ENCODE measurements at places on chromosomes 13 and 19.

- DNase-seq = no peak
Measured at GRCh38 chr13:104114101-104114500, 1047.9 kb upstream of the SLC10A2 start.

DNA sequence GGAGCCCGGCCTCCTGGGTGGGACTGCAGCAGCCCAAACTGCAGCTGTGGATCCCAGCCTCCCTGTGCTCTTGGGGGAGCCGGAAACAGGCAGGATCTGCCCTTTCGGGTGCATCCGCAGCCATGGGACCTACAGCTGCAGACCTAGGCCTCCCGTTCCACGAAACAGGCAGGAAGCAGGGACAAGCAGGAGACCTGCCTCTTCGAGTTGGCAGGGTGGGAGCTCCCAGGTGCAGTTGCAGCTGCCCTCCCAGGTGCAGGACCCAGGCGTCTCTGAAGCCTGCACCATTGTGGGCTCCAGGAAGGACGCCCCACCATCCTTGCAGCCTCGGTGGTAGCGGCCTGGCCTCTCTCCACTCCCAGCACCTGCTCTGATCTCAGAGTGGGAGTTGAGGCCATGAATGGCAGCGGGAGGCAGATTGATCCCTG lies 189.0 kb upstream of the KLHL1 start:
- no peak for DNase-seq

- DNase-seq = no peak
Measured at GRCh38 chr13:21328836-21329477, 130.1 kb downstream of the ZDHHC20 start.

DNA sequence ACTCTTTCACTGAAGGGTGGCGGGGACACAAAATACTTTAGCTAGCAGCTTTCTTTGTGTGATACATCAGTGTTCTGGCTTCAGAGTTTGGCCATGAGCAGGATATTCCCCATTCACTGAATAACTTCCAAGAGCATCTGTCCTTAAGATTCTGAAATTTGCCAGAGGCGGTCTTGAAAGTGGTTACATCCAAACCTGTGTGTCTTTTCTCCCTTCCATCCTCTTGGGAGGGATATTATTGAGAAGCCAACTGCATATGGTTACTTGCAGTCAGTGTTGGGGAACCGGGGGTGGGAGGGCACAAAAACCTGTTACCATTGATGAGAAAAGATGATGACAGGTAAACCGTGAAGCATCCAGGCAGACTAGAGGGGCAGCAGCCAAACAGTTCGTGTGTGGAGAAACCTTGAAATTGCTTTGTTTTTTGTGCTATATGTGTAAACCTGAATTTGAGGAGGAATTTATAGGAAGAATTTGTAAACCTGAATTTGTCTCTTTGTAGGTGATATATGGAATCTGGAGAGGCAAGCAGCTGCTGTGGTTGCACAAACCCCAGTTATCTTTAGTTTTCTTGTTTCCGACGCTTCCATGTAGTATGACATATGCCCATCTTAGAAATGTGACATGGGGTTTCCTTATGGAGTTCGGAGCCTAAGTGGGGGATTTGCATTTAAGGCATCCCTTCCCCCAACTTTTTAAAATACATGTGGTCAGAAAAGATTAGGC lies 104.8 kb downstream of the WDFY2 start:
- DNase-seq = no peak

DNA sequence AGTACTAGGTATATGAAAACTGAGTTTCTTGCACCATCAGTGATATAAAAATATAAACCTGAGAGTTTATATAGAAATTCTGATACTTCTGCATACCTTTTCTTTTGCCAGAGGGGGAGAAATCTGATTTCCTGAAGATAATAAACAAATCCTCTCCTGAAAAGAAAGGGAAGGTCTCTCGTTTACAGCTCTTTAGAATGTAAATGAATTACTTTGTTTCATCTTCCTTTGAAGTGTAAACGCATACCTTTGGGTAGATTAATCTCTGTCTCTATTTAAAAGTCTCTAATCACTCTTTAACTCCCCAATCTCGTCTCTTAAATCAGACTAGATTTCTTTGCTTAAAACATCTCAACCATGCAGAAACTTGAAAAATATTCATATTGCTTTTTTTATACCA lies 1092.9 kb downstream of the SLITRK5 start:
- DNase-seq = no peak

- no peak for DNase-seq
Measured at GRCh38 chr13:59274958-59275727, 888.6 kb downstream of the DIAPH3 start.

GRCh38 chr13:73167028-73167820 lies 108.4 kb downstream of the KLF5 start:
- DNase-seq = no peak

DNA sequence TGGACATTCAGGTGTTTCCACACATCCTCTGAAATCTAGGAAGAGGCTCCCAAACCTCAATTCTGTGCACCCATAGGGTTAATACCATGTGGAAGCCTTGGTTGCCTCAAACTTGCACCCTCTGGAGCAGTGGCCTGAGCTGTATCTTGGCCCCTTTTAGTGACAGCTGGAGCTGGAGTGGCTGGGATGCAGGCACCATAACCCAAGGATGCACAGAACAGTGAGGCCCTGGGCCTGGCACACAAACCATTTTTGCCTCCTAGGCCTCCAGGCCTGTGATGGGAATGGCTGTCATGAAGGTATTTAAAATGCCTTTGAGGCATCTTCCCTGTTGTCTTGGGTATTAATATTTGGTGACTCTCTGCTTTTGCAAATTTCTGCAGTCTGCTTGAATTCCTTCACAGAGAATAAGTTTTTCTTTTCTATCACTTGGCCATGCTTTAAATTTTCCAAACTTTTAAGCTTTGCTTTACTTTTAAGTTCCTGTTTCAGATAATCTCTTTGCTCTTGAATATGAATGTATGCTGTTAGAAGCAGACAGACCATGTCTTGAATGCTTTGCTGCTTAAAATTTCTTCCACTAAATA lies 1594.5 kb upstream of the PCDH20 start:
- no peak for DNase-seq

- peak; percentile 93 for DNase-seq
Measured at GRCh38 chr19:48513289-48514122, 1.9 kb upstream of the LMTK3 start.

- DNase-seq = no peak
Measured at GRCh38 chr13:79380997-79381396, 25.1 kb downstream of the RBM26 start.

- no peak for DNase-seq
Measured at GRCh38 chr13:111184458-111185401, 69.6 kb downstream of the ARHGEF7 start.

- DNase-seq = no peak
Measured at GRCh38 chr19:21922276-21922675, 86.3 kb upstream of the ZNF43 start.

DNA sequence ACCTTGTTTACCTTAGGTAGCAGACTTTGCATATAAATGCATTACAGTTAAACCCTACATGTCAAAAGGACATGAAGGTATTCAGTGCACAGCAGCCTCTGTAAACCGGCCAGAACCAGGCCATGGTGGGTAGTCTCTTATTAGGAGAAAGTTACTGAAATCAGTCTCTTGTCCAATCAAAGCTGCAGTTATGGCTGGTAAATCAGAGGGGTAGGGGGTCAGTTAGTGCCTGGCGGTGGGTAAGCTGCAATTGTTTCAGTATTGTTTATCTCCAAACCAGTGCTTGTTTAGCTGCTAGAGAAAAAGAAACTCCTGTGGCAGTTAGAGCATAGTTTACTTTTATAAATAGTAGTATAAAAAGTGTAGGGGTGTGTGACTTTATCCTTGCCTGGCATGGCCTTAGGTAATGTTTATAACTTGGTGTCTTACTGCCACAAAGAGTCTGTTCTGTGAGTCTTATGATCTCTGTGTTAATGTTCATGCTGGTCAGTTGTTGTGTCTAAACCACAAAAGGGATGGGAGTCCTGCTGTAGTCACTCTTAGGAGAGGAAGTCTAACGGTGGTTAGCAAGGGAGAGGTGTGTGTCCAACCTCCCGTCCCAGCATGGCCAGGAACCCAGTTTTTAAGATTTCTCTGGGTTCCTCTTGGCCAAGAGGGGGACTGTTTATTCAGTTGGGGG lies 28.0 kb downstream of the CHST8 start:
- no peak for DNase-seq

GRCh38 chr13:34151885-34152284 lies 333.9 kb downstream of the RFC3 start:
- no peak for DNase-seq

DNA sequence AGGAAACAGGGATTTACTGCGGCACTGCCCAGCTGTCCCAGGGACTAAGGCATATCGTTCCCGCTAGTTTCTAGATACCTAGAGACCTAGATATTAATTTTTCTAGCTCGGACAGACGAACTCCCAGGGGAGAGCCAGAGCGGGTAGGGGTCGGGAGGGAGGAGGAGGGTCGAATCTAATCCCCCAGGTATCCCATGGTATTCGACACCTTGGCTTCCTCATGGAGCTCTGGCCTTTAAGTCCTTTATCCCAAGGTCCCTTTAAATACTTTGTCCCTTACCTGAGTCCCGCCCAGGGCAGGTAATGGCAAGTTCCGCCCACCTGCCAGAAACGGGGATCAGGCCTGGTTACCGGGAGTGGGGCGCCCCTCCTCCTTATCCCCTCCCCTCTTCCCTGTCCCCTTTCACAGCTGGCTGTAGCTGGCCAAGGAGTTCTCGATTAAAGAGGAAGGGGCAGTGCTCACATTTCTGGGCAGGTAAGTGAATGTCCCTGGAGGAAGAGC lies at the start of gene PRRG2:
Gene PRRG2 (plus strand): TSS at position 310 of the 502 bp plus-strand sequence. CDS start 1,904 bp downstream, outside the sequence.
- no peak for DNase-seq

GRCh38 chr19:40365613-40366401 lies 17.3 kb downstream of the PLD3 start:
- DNase-seq = peak; percentile 82

DNA sequence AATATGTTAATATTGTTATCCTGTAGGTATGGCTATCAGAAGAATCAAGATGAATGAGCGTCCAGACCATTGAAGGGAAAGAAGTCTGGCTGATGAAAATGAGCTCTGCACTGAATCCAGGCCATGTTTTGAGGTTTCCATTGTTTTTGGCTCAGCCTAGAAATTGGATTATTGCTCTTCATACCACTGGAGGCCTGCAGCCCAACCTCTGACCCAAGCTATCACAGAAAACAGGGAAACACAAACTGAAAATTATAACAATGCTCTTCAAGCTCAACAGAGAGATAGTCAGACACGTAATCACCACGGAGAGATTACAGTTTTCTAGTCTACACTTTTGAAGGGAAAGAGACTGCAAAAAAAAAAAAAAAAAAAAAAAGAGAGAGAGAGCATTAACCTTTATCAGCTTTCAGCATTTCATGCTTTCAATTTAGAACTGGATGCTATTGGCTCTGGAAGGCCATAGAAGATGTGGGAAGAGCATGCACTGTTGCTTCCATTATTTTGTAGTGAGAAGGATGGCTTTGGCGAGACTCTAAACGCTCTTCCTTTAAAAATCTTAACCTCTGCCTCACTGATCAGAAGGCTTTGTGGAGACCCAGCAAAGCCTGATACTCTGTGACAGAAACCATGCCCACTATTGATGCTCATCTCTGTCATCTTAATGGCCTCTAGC lies 10.8 kb downstream of the EDNRB start:
- DNase-seq = no peak

DNA sequence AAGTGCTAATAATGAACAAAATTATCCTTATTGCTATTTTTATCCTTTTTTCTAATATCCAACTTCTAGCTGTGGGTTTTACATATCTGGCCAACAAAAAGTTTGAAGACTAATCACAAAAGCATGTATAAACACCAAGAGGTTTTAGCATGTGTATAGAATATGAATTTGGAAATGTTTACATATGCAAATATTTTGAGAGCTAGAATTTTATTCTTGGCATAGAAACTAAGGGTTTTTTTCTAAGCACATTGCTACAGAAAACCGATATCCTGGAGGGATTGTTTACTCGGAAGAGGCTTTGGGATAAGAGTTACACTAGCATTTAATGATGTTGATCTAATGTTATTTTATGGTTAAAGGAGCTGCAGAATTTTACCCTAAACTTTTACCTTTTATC lies 392.1 kb downstream of the EFNB2 start:
- DNase-seq = no peak

DNA sequence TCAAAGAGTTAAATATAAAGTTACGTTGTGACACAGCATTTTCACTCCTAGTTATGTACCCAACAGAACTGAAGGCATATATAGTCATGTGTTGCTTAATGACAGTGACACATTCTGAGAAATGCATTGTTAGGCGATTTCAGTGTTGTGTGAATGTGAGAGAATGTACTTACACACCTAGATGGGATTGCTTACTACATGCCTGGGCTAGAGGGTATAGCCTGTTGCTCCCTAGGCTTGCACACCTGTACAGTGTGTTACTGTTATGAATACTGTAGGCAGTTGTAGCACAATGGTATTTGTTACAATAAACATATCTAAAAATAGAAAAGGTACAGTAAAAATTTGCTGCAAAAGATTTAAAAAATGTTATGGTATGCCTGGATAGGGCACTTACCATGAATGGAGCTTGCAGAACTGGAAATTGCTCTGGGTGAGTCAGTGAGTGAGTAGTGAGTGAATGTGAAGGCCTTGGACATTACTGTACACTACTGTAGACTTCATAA lies 89.2 kb downstream of the DHRS12 start:
- DNase-seq = peak; percentile 61

- peak; percentile 30 for DNase-seq
Measured at GRCh38 chr13:110471833-110472162, 89.7 kb downstream of the RAB20 start.

GRCh38 chr13:112885782-112886268 lies 83.2 kb upstream of the MCF2L start:
- DNase-seq = peak; percentile 84

- DNase-seq = no peak
Measured at GRCh38 chr19:18102916-18103542, 5.5 kb downstream of the MAST3 start.

- no peak for DNase-seq
Measured at GRCh38 chr19:33505823-33506222, 15.8 kb downstream of the PEPD start.

GRCh38 chr19:15265850-15266248 lies 33.6 kb upstream of the EPHX3 start:
- DNase-seq = no peak

DNA sequence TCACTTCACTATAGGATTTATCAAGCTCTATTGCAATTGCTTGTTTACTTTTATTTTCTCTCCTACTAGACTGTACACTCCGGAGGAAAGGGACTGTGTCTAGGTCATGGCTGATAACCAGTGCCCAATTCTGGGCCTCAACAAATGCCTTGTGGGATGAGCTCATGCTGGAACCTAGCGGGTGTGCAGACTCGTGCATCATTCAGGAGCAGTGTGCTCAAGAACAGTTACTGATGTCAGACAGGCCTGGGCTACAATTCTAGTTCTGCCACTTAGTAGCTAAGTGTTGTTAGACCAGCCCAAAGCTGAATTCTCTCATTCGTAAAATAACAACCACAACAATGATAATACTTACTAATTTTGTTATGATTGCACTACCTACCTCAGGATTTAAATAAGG lies 95.4 kb downstream of the CYSLTR2 start:
- DNase-seq = no peak

DNA sequence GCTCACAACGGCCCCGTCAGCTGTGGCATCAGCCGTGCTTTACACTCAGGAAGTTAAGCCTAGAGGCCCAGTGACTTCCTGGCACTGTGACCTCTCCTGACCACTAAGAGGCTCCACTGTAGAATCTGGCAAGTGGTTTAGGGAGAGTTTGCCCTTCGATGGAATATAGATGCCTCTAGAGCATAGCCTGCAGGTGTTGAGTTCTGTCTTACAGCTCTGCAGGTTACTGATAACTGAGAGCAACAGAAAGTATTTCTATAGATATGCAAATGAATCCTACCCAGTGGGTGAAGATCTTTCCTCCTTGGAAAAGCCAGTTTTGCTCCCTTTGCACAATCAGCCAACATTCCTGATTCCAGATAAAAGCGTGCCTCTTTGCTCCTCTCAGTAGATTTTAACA lies 35.8 kb downstream of the ATP12A start:
- peak; percentile 20 for DNase-seq

Data from hematopoietic multipotent progenitor cell treated with erythropoietin and hydrocortisone succinate and interleukin-3 and kit ligand, for 6 days (in vitro differentiated cells).